ENCODE measurements at places on chromosomes 11 and 22.

DNA sequence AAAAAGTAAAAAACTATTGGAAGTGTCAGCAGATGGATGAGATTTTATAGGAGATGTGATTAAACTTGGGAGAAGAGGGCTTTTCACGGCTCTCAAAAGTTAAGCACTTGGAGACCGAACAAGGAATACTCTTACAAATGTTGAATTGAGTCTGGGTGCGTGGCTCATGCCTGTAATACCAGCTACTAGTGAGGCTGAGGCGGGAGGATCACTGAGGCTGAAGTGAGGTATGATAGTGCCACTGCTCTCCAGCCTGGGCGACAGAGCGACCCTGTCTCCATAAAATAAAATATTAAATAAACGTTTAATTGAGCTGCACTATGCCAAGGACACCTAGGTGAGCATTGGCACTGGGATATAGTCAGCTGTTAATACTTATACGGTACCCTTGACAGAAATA is 1.9 kb downstream of the CEP57 start:
- no peak for DNase-seq

- peak; percentile 30 for DNase-seq
Measured at GRCh38 chr11:47768101-47768612, 1.0 kb upstream of the FNBP4 start.

DNA sequence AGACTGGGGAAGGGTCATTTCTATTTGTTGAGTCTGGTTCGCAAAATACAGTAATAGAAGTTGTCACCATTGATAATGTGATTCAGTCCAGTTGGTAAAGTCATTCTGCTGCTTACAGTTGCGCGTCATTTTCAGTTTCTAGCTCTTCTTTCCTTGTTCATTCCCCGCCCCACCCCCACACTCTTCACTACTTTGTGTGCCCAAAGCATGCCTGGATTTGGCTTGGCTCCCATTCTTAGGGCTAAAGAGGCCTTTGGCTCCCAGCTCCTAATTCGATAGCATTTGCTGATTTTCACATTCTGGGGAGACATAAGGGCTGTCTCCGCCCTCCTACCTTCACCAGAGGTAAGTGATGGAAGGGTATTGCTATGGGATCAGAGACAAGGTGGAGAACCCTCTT is 43.0 kb downstream of the CECR2 start:
- no peak for DNase-seq

GRCh38 chr11:3876613-3877012 is 21.1 kb downstream of the STIM1 start:
- DNase-seq: no peak

DNA sequence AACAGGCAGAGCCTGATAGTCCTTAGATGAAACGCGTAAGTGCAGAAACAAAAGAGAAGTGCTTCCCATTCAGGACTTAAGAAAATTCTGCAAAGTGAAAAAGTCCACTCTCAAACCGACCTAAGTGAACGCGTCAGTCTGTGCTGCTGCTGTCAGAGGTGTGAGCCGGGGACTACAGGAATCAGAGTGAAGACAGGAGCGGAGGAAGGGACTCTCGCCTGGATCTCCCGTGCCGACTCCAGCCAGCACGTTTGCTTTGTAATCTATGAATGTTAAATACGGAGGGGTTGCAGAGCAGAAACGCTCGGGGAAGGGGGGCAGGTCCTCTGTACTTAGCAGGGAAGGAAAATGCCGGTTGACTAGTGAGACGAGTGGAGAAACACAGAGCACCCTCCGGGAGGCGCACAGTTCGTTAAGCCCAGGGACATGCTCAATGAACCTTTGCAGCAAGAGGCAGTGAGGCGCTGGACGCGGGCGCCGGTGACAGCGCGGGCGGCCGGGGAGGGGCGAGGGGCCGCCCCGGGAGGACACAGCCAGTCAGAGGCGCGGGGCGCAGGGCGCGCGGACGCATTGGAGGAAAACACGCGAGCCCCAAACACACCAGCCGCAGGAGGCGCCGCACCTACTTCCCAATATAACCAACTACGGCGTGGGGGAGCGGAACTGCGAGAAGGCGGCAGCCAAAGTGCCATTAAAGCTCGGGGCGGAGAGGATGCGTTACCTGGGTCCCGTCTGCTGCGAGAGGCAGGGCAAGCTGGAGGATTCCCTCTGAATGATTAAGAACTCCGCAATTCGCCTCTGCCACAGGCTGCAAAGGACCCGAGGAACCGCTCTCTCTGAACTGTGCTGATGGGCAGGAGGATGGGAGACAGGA is at the start of gene CNTN5:
Gene CNTN5, plus strand, starts transcription at position 598 of the 874 bp plus-strand sequence.
- peak; percentile 49 for DNase-seq

- no peak for DNase-seq
Measured at GRCh38 chr11:13061294-13061990, 52.3 kb downstream of the RASSF10 start.
